Sciatic nerve (tissue), 2 donors: ENCODE measurements at places on chromosomes 13 and 19.

- DNase-seq, result no peak
Measured at GRCh38 chr19:43984687-43985000, 656 bp downstream of the ZNF155 start.

GRCh38 chr19:49398001-49398615, 10.1 kb downstream of the KASH5 start:
- DNase-seq, result no peak

- DNase-seq, result no peak
Measured at GRCh38 chr19:2777952-2778683, 5.0 kb downstream of the SGTA start.

DNA sequence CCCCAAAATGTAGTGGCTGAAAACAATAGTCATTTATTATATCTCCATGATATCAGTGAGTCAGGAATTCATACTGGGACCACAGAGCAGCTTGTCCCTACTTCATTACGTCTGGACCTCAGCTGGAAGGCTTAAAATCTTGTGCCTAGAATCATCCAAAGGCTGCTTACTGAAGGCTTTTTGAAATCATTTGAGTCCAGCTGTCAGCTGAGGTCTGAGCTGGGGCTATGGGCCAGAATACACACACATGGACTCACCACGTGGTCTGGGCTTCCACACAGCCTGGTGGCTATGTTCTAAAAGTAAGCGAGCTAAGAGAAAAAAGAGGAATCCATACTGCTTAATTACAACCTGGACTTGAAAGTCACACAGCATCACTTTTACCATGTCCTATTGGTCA, 209.2 kb downstream of the KCTD12 start:
- DNase-seq, result peak; percentile 80
